A549 treated with DMSO at 1 μM for 4 hours (cell line): ENCODE measurements at places on chromosomes 3 and 15. TPM values are rescaled to one million over a fixed set of nuclear protein-coding genes. Genes with fewer than 3 reads are reported as not detected.

Gene PARP9
- 4.9 to 7.0 TPM (median 5.5 TPM) in 5 replicates for total RNA-seq

Gene STARD9
- total RNA-seq, result 1.2 to 2.0 TPM (median 1.8 TPM) in 5 replicates

Gene PLIN1
- 0.05 to 0.17 TPM (median 0.08 TPM) in 4 of 5 replicates, not detected in the other for total RNA-seq

Gene PSMA4
- 384 to 489 TPM (median 403 TPM) in 5 replicates for total RNA-seq

Gene C3orf22
- total RNA-seq, result not detected in 5 replicates

Gene OCA2
- total RNA-seq, result 0.07 to 0.39 TPM (median 0.10 TPM) in 5 replicates

Gene WNT7A
- 0.19 to 0.24 TPM (median 0.22 TPM) in 5 replicates for total RNA-seq

Gene MESP2
- 0.37 to 0.65 TPM (median 0.62 TPM) in 5 replicates for total RNA-seq

Gene ROBO1
- 8.6 to 15.3 TPM (median 14.8 TPM) in 5 replicates for total RNA-seq

Gene SNX22
- 0.62 to 1.5 TPM (median 1.1 TPM) in 5 replicates for total RNA-seq

Gene ERICH6
- total RNA-seq, result 0.07 to 0.08 TPM in 2 of 5 replicates, not detected in the others

Gene ABHD17C
- total RNA-seq, result 42.7 to 49.2 TPM (median 43.9 TPM) in 5 replicates

Gene MUC4
- total RNA-seq, result 0.05 to 0.06 TPM in 2 of 5 replicates, not detected in the others

Gene MST1R
- 7.2 to 8.6 TPM (median 8.2 TPM) in 5 replicates for total RNA-seq

Gene GADL1
- total RNA-seq, result not detected in 5 replicates

Gene SERPINI2
- not detected in 5 replicates for total RNA-seq

Gene LSAMP
- 0.04 to 0.30 TPM (median 0.10 TPM) in 5 replicates for total RNA-seq

Gene IGDCC3
- total RNA-seq, result 0.05 to 0.21 TPM (median 0.12 TPM) in 4 of 5 replicates, not detected in the other

Gene CKMT1B
- 2.5 to 4.8 TPM (median 4.2 TPM) in 5 replicates for total RNA-seq

Gene UROC1
- total RNA-seq, result not detected in 5 replicates

Gene ISL2
- total RNA-seq, result 3.3 to 4.6 TPM (median 4.0 TPM) in 5 replicates

Gene ARHGEF3
- 5.9 to 9.7 TPM (median 8.1 TPM) in 5 replicates for total RNA-seq

Gene DZIP1L
- total RNA-seq, result 5.7 to 6.8 TPM (median 6.6 TPM) in 5 replicates

Gene GOLGA6D
- 0.11 to 0.12 TPM in 2 of 5 replicates, not detected in the others for total RNA-seq

Gene ACOX2
- total RNA-seq, result 7.8 to 11.7 TPM (median 10.8 TPM) in 5 replicates

Gene ANKUB1
- total RNA-seq, result not detected in 5 replicates

Gene STARD5
- 1.6 to 2.2 TPM (median 1.9 TPM) in 5 replicates for total RNA-seq
